Sigmoid colon (tissue), 7 donors: ENCODE measurements at places on chromosomes 1 and 21.

DNA sequence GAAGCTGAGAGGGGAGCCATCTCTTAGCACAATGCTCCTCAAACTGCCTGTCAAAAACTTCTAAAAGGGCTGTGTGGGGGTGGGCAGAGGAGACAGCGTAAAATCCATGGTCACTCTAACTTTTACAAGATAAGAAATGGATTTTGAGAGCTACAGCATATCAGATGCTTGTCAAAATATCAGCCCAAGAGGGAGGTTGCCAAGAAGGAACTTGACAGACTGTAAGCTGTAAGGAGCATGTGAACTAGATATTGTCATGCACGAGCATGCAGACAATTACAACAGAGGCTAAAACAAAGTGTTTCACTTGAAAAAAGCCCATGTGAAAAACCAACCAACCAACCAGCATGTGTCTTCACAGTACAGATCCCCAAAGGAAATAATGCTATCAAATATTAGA is 107.3 kb upstream of the B3GALT2 start:
- DNase-seq: no peak

GRCh38 chr21:44344541-44345183 is 5.5 kb upstream of the CFAP410 start:
- no peak for DNase-seq

GRCh38 chr1:40507973-40508372 is 594 bp upstream of the EXO5 start:
- DNase-seq: no peak

DNA sequence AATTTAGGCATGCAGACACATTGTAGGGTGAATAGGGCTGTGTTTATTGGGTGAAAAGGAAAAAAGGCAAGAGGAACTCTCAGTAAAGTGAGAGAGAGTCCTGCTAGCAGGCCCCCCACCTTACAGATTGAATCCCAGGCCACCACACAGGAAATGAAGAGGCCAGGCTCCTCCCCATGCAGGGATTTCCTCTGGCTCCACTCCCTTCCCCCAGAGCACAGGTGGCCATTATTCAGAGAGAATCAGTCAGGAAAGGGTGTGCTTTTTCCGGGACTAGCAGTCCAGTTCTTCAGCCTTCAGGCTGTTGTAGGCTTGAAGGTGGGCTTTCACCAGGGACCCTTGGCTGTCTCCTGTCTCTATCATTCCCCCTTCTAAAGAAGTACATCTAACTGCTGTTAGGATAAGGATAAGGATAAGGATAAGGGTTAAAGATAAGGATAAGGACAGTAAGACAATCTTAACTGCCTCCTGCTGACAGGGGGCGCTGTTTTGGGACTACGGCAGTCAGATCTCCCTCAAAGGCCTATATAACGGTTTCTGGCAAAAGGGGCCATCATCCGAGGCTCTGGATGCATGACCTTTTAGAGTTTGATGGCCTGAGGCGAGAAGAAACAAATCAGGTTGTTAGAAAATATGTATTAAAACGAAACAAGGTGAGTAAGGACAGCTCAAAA is 26.3 kb downstream of the ZNF648 start:
- DNase-seq: no peak

DNA sequence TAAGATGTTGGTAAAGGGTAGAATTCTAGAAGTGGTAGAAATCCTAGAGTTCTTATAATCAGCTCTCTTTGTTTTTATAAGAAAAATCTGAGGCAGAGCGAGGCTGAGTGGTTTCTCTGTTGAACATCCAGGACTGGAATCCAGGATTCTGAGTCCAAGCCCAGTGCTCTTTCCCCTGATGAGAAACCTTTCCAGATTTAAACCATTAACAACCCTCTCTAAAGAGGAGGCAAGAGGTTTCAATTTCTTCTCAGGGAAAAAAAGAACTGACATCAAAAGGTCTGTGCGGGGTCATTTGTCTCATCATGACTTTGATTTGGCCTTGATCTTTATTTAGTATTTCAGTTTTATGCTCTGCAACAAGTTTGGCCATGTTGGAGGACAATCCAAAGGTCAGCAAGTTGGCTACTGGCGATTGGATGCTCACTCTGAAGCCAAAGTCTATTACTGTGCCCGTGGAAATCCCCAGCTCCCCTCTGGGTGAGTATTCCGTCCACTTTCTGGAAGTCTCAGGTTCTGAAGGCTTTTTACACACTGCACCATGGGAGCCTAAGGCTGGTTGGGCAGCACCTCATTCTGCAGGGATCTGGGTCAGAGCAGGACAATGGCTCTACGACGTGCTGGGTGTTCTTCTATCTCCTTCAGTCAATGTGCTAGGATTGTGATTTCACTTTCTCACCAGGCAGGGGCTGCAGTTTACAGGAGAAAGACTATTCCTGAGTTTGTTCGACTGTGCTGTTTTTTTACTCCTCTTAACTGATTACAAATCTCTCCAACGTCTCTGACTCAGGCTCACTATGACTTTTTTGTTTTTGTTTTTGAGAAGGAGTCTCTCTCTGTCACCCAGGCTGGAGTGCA is 18.9 kb upstream of the CCT8 start:
- no peak for DNase-seq

DNA sequence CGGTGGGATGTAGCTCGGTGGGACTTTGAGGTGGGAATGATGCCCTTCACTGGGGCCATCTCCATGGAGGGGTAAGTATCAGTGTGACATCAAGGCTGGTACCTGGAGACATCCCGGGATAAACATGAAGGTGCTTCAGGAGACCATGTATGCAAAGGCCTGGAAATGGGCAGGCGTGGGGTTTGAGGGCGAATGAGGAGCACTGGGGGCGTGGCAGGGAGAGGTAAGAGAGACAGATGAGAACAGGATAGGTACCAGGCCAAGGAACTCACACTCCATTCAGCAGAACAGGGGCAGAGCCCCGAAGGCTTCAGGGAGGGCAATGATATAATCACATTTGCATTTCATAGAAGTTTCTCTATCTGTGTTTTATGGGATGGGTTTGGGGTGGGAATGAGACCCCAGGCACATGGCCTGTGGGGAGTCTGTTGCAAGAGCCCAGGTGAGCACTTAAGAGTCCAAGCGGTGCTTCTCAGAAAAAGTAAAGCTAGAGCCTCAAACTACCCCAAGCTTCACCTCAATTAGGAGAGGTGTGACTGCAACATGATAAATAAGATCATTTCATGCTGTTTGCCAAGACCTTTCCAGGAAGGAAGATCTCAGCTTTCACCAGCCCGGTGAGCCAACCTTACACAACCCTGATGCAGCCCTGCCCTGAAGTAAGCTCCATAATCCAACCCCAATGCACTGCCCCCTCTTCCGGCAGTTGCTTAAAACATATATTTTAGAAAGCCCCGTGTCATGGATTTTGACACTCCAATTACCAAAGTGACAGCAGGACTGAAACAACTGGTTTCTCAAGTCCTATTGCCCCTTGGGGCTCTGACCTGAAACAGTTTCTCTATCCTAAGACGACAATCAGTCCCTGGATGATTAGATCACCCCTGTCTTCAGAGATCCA is 7.4 kb downstream of the S100A9 start:
- no peak for DNase-seq

DNA sequence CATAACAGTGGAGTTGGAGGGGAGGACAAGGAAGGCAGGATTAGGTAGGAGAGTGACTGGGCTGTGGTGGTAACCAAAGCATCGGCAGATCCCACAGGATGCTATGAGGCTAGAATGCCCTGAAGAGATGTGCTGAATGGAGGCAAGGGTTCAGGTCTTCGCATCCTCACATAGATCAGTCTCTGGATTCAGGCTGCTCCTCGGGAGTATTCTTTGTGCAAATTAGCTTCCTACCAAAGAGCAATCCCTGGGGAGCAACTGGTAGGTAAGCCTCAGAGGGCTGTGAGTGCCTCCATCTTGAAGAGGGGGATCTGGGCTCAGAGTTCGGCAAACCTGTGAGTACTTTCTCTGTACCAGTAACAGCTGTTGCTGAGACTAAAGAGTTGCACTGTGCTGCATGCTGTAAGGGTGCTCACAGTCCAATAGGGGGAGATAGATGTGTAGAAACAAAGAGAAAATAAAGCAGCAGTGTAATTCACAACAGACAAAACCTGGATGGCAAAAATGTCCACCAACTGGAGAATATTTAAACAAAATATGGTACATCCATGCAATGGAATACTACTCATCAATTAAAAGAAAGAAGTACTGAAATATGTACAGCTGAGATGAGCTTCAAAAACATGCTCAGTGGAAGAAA is 322.4 kb upstream of the DEPDC1 start:
- no peak for DNase-seq
